ENCODE measurements at places on chromosomes 16 and 17.

DNA sequence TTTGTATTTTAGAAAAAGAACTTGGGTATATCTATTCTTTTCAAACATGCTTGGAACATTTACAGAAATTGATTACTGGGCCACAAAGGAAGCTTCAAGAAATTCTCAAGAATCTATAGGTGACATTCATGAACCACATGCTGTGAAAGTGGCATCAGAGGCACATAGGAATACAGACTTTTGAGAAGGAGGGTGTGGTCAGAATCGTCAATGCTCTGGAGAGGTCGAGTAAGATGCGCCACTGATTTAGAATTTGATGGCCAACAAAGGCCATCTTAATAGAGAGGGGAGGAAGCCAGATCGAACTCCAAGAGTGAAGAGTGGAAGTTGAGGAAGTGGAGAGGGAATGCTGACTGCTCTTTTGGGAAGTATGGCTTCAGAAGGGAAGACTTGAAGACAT, 3.5 kb upstream of the NSMCE1 start:
- no peak for DNase-seq

- no peak for DNase-seq
Observed at GRCh38 chr16:30069611-30070462, 4.3 kb downstream of the ALDOA start.

GRCh38 chr16:64858076-64858475, 263.8 kb downstream of the CDH11 start:
- DNase-seq: no peak

DNA sequence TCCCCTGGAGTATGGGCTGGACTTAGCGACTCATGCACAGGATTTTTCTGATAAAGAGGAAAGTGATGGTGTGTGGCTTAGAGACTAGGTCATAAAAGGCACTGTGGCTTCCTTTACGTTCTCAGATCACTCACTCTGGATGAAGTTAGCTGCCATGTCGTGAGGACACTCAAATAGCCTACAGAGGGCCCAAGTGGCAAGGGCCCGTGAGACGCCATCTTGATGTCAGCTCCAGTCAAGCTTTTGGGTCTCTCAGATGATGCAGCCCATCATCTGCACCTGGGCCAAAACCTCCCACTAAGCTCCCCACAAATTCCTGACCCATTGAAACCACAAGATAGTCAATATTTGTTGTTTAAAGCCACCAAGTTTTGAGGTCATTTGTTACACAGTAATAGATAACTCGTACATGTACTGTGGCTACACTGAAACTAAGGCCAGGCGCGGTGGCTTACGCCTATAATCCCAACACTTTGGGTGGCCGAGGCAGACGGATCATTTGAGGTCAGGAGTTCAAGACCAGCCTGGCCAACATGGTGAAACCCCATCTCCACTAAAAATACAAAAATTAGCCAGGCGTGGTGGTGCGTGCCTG, 14.7 kb downstream of the ST6GALNAC2 start:
- DNase-seq: no peak

DNA sequence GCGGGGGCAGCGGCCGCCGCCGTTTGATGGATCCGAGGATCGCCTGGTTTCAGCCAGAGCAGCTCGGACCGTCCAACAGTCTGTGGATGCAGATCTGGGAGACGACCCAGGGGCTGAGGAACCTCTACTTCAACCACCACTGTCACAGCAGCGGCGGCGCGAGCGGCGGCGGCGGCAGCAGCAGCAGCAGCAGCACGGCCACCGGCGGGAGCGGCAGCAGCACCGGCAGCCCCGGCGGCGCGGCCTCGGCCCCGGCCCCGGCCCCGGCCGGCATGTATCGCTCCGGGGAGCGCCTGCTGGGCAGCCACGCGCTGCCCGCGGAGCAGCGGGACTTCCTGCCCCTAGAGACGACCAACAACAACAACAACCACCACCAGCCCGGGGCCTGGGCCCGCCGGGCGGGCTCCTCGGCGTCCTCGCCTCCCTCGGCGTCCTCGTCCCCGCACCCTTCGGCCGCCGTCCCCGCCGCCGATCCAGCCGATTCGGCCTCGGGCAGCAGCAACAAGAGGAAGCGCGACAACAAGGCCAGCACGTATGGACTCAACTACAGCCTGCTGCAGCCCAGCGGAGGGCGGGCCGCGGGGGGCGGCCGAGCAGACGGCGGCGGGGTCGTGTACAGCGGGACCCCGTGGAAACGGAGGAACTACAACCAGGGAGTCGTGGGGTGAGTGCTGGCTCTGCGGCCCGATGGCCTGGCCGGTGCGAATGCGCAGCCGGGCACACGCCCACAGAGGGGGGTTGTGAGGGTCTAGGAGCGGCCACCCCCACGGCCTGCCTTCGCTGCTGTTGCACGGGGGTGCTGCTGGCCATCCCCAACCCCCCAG, 702 bp downstream of the TENT4B start:
- peak; percentile 43 for DNase-seq

GRCh38 chr16:6913566-6913965, 419.1 kb upstream of the RBFOX1 start:
- DNase-seq: no peak

- DNase-seq: no peak
Observed at GRCh38 chr16:82993926-82994325, 367.2 kb downstream of the CDH13 start.

- no peak for DNase-seq
Observed at GRCh38 chr17:36989173-36989572, 40.4 kb downstream of the AATF start.

DNA sequence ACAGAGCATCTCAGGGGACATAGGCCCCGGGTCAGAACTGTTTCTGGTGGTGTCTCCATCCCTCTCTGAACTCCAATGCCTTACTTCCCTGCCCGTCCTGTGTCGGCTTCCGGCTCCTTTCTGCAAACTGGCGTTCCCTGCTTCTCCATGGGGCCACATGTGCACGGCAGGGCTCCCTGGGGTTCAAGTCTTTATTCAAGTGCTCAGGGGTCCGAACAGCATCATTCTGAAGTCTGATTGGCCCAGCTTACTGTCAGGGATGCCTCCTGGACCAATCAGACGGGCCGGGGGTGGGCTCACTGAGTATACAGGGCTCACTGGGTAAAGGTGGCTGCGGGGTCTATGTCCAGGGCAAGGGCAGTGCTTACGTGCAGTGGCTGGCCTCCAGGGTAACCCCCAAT, 17.1 kb downstream of the C16orf82 start:
- DNase-seq: no peak

- no peak for DNase-seq
Observed at GRCh38 chr17:67238991-67239390, 6.0 kb downstream of the HELZ start.

- DNase-seq: no peak
Observed at GRCh38 chr17:67855504-67856324, 30.4 kb downstream of the BPTF start.

- DNase-seq: no peak
Observed at GRCh38 chr17:72511874-72512273, 391.1 kb downstream of the SOX9 start.

- DNase-seq: no peak
Observed at GRCh38 chr16:13289515-13289914, 388.1 kb downstream of the SHISA9 start.

DNA sequence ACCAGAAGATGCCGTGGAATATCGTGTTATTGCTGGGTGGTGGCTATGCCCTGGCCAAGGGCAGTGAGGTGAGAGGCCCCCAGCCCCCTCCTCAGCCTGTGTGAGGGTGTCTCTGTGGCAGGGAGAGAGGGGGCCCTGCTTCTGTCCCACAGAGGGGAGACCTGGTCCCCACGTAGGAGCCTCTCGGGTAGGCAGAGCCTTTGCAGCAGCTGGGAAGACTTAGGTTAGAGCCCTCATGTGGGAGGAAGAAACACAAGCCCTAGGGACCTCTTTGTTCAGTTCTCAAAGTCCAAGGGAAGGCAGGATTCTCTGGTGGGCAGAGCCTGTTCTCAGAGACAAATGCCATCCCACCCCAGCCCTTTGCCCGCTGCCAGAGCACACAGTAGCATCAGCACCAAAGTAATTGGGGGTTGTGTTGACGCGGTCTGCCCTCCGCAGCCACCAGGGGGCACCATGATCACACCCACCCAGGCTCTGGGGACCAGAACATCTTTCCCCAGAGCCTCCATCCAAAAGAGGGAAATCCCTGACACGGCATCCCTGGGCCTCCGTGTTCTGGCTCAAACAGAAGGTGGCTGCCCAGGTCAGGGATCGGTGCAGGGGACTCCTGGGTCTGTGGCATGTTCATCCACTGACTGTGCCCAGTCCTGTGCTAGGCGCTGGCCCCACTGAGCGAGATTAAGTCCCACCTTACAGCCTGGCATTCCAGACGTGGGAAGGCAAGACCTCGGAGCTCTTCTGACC, 11.5 kb upstream of the FOXN1 start:
- peak; percentile 83 for DNase-seq

DNA sequence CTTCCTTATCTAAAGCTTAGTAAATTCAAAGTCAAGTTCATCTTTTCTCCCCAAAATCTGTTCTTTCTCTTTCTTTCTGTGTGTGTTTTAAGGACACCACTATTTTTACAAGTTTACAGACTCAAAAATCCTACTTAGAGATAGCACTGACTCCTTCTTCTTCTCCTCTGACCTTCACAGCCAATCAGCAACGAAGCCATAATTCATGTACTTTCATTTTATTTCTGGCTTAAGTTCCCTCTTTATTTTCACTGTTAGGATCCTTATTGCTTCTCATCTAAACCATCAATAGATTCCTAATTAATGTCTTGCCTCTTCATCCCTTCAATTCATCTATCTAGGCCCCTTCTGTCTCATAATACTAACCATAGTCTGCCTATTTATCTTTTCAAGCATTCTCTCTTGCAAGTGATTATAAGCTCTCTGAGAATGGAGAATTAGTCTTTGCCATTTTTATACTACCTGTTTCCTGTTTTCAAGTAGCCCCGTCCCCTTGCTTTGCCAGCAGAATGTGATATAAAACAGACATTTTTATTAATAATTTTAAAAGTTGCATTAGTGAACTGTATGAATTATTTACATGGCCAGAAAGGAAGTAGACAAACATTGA, 27.0 kb downstream of the CDC27 start:
- DNase-seq: no peak

- DNase-seq: peak; percentile 91
Observed at GRCh38 chr17:6651354-6651918, at the start of the genes C17orf100 and MED31. TSS of gene C17orf100 (plus strand) at chr17:6651762. CDS start at chr17:6651914, 152 bp downstream. TSS of gene MED31 (minus strand) at chr17:6651605. CDS start at chr17:6651528, 77 bp downstream.

DNA sequence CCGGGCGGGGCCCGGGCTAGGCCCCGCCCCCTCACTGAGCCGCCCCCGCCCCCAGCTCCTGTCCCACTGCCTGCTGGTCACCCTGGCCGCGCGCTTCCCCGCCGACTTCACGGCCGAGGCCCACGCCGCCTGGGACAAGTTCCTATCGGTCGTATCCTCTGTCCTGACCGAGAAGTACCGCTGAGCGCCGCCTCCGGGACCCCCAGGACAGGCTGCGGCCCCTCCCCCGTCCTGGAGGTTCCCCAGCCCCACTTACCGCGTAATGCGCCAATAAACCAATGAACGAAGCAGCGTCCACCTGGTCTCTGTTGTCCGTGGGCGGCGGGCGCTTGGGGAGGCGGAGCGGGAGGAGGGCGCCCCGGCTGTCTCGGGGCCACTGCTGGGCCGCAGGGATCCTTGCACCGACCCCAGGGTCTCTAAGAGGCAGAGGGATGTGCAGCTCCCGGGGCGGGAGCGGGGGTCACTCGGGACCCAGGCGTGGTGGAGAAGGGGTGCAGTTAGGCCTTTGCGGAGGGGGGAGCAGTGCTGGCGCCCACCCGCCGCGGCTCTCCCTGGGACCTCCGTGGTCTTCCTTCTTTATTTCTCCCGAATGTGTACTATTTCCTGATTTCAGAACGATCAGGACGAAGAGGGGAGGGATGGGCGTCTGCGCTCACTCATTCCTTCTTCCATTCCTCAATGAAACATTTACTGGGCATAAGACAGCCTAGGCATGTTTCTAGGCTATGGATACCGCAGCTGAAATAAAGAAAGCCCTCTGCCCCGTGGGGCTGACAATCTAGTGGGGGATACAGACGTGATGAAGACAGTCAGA, 2.0 kb downstream of the HBZ start:
- no peak for DNase-seq

GRCh38 chr16:76226481-76226880, 50.7 kb upstream of the CNTNAP4 start:
- no peak for DNase-seq

GRCh38 chr17:59361916-59362810, 30.7 kb downstream of the YPEL2 start:
- no peak for DNase-seq

DNA sequence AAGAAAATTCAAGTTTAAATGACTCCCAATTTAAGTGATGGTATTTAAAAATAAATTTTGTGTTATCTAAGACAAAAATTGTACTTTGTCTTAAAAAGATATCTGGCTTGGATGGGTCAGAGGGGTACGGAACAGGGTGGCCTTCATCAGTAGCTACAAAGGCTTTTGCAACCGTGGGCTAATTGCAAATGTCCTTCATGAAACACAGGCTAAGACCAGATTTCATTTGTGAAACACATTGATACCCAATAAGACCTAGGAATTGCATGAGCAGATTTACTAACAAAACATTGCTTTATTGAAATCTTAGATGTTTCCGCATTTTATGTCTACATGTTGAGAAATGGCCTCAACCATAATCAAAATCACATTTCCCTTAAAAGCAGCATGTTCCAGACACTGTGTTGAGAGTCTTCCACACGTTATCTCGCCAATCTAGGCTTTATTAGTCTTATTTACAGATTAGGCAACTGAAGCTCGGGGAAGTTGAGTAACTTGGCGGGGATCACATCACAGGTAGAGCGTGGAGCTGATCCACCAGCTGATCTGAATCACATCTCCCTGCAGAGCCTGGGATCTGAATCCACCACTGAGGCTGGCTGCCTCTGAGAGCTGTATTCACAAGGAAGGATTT, 21.8 kb downstream of the FBXO39 start:
- no peak for DNase-seq

- no peak for DNase-seq
Observed at GRCh38 chr17:48014595-48015111, 22.9 kb downstream of the COPZ2 start.

DNA sequence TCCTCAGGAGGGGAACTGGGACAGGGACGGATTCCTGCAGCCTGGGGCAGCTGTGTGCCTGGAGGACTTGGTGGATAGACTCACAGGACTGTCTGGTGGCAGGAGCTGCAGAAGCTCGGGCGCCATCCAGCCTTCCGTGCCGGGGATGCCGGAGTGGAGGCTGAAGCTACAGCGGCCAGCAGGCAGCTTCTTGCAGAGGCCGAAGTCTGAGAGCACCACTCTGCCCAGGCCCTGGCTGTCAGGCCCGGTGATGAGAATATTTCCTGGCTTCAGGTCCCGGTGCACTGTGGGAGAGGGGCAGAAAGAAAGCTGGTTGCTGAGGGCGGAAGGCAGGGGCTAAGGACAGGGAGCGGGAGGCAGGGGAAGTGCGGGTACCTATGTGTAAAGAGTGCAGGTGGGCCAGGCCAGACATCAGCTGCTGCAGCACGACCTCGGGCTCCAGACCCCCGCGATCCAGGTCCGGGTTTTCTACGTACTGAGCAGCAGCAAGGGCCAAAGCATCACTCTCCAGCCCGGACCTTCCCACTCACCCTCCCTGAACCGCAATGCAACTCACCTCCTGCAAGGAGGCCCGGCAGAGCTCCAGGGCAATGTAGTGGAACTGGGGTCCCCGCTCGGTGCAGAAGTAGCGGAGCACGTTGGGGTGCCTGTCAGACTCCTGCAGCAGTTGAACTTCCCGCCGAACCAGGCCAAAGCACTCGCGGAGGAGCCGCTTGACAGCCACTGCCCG, 16.1 kb downstream of the PLK1 start:
- DNase-seq: peak; percentile 57

Measured in dorsolateral prefrontal cortex (tissue), 122 donors.